ENCODE measurements at places on chromosomes 11 and 22.
A peak's percentile ranks its signal among the peaks of the same experiment; 100 is the strongest.

DNA sequence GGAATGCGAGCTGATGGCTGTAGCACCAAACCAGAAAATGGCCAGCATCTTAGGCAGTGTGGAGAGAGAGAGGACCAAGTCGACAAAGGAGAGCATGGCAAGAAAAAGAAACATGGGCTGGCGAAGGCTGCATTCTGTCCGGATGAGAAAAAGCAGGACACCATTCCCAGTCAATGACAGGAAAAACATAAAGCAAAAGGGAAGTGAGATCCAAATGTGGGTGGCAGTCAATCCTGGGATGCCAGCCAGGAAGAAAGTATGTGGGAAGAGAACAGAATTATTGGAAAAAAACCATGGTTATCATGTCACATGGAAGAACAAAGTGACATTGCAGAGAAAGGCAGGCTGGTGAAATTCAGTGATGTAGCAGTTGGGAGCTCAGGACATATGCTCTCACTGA is 36.9 kb upstream of the OR56A1 start:
- no peak for DNase-seq

DNA sequence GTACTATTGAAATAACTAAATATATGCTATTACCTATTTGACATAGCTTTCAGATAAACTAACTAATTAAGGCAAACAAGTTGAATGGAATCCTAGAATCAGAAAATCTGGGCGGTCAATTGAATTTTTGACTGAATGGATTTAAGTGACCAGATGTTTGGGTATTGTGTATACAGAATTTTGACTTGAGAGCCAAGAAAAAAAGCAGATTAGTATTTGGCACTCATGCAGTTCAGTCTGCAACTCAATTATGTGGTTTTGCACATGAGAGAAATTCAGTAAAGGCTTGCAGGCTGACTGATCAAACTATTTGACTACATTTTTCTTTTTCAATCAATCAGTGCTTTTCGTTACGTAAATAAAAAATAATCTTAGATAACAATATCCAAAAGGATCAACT is 254.8 kb downstream of the GUCY1A2 start:
- DNase-seq = no peak

- DNase-seq = no peak
These were observed 5.2 kb downstream of the C11orf52 start for GRCh38 chr11:111923951-111924350.

GRCh38 chr11:31973172-31973571 is 117.7 kb upstream of the RCN1 start:
- DNase-seq = no peak

DNA sequence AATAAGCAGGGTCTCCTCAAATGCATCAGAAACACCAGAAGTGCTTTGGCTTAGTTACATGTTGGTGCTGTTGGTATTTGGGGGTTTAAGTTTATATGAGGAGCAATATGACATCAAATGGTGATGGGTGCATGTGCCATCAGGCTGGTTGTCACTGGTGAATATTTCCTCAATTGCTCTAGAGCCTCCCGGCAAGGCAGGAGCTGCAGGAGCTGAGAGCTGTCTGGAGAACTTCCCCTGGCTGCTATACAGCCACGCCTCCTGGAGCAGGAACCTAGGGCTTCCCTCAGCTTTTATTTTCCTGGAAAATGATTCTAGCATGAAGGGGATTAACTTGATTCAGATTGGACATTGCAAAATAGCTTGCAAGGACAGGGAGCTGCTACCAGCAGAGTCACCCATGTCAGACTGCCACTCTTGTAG is 15.8 kb downstream of the IGLL5 start:
- no peak for DNase-seq

DNA sequence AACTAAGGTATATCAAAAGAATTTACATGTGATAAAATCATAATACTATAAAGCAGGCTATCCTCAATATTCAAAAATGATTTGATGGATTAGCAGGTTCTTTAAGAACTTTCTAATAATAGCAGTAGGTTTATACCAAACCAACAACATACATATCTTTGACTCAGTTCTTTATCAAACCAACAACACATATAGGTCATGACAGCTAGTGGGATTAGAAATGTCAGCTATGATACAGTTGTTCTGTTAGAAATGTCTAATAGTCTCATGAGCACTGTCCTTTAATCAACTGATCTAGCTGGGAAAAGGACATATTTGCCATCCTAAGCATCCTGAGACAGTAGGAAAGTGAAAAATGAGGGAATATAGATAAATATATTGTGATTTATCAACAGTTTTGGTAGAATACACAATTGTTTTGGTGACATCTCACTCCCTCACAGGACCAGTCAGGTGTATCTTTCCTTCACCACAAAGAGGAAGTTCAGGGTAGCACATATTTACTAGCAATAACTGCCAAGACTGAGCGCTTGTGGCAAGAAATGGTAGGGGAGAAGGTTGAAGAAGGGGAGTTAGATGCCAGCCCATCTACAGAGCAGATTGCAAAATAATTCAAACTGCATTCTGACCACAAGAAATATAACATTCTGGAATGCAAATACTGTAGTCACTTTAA is 90.8 kb upstream of the APOA1 start:
- no peak for DNase-seq

DNA sequence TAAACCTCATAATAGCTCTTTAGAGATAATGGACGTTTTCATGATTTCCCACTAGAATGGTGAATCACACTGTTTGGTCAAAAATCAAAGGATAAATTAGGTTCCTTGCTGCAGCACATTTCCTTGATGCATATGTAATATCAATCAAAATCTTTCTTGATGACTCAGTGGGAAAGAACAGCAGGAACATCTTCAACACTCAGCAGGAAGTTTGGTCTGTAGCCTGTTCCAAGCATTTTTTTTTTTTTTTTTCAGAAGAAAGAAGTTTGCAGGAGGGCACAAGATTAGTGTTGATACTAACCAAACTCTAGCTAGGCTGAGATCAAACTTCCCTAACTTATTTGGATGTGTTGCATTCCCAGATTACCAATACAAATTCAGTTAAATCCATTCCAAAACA is 1529.8 kb downstream of the FAM181B start:
- no peak for DNase-seq

- no peak for DNase-seq
These were observed 40.4 kb downstream of the BCR start for GRCh38 chr22:23220485-23221350.

DNA sequence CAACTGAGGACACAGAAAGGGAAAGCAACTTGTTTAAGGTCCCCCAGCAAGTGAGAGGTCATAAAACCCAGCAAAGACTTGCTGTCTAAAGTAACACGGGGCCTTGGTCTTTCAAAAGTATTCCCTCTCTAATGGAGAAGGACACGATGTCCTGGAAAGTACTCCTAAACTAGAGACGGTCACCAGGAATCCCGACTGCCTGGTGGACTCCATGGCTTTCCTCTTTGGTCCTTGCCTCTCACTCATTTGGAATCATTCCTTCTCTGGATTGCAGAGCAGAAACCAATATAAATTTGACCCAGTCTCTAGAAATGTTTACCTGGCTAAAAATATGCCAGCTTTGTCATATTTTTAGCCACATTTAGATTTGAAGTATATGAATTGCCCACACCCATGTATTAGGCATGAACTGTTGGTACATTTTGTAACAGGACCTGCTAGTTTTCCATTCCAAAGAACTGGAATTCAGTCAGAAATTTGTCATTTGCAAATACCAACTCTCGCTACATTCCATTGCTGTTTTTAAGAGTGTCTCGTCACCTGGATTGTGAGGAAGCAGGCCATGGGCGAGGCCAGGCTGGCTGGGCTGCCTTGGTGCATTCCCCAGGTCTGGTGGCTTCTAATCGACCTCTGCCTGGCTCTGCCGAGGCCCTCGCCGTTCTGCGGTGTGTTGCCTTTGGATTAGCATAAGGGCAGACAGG is 12.9 kb downstream of the NAV2 start:
- no peak for DNase-seq

- no peak for DNase-seq
These were observed 908.3 kb upstream of the ANO3 start for GRCh38 chr11:25423436-25424199.

GRCh38 chr11:113396690-113397089 is 9.1 kb downstream of the ANKK1 start:
- no peak for DNase-seq

GRCh38 chr22:49820984-49821383 is 6.7 kb downstream of the BRD1 start:
- no peak for DNase-seq

GRCh38 chr11:36062796-36063365 is 119.0 kb downstream of the LDLRAD3 start:
- no peak for DNase-seq

GRCh38 chr11:14054116-14055107 is 91.9 kb downstream of the SPON1 start:
- DNase-seq = no peak

- peak; percentile 13 for DNase-seq
These were observed 85.2 kb upstream of the IGLL5 start for GRCh38 chr22:22802339-22802970.

GRCh38 chr11:75595429-75595828 is 33.4 kb downstream of the SERPINH1 start:
- DNase-seq = no peak

- no peak for DNase-seq
These were observed 505.7 kb upstream of the LUZP2 start for GRCh38 chr11:23991165-23991539.

DNA sequence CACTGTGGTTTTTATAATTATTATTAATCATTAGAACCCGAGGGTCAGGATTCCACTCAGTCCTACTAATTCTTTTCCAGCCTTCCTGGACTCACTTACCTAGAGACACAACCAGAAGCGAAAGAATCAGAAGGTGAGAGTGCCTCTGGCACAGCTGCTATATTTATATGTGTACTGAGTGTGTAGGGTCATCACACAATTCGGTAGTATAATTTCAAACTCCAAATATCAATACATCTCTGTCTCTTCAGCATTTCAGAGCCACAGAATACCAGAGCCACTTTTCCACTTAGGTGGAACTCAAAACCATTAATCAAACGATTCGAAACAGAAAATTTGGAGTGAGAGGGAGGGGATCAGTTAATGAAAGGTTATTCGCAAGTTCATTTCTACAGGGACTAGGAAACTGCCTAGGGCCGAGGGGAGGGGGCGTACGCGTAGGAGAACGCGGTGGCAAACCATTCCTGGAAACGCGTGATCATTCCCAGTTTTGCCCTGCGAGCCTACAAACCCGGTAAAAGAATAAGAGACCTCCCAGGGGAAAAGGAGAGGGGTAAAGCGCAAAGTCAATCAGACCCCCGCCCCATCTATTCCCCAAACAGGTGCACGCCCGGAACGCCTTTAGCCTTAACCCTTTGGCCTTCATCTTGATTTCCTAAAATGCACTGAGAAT is 5.4 kb downstream of the BSX start:
- DNase-seq = no peak

DNA sequence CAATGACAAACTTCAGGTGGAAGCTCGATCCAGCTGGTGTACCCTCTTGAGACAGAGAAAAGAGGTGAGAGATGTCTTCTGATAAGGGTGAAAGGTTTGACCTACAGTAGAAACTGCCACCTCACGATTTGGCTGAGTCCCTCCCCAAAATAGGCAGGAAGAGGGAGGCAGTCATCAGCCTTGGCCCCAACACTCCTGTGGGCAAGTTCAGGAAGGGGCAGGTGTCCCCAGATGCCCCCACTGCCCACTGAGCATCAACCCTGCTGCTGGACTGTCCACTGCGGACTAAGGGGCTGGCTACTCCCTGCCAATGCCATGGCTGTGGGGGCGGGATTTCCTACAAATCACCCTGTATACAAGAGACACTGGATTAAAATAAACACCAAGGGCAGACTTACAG is 441.4 kb downstream of the BUD13 start:
- no peak for DNase-seq

DNA sequence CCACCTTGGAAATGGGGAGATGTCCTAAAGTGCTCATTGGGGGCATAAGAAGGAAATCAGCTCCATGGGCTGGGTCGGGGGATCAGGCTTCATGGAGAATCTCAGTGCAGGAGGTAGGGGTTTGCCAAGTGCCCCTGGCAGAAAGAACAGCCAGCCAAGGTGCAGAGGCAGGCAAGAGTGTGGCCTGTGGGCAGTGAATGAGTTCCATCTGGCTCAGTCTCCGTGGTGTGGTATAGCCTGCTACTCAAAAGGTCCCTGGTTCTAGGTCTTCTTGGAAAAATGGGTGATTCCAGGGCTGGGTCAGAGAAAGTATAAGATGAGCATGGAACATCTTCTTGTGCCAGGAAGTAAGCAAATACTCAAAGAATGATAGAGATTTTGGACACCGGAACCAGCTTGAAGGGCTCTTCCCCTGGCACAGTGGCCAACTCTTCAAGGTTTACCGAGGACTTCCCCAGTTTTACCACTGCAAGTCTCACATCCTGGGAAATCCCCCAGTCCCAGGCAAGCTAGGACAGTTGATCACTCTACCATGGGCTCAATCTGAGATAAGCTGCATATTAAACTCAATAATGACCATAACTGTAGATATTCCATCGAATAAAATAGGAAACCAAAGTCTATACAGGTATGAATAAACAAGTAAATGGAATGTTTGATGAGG is 10.6 kb upstream of the ARAP1 start:
- no peak for DNase-seq

GRCh38 chr11:74685338-74685737 is 45.9 kb downstream of the CHRDL2 start:
- no peak for DNase-seq

DNA sequence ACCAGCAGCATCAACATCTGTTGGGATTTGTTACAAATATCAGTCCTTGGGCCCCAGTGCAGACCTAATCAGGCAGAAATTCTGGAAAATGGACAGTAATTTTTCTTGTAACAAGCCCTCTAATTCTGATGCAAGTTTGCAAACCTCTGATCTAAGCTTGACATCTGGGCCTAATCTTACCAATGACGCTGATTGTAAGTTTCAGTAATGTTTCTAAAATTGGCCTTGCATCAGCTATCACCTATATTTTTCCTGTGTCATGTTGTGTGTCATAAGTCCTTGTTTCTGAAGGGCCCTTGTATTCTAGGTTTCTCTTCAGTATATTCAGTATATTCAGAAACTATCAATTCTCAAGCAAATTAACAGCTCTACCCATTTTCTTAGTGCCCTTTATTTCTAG is 36.4 kb downstream of the ZNF215 start:
- no peak for DNase-seq

- DNase-seq = no peak
These were observed 29.7 kb upstream of the SORL1-AS1 start for GRCh38 chr11:121482231-121483129.

DNA sequence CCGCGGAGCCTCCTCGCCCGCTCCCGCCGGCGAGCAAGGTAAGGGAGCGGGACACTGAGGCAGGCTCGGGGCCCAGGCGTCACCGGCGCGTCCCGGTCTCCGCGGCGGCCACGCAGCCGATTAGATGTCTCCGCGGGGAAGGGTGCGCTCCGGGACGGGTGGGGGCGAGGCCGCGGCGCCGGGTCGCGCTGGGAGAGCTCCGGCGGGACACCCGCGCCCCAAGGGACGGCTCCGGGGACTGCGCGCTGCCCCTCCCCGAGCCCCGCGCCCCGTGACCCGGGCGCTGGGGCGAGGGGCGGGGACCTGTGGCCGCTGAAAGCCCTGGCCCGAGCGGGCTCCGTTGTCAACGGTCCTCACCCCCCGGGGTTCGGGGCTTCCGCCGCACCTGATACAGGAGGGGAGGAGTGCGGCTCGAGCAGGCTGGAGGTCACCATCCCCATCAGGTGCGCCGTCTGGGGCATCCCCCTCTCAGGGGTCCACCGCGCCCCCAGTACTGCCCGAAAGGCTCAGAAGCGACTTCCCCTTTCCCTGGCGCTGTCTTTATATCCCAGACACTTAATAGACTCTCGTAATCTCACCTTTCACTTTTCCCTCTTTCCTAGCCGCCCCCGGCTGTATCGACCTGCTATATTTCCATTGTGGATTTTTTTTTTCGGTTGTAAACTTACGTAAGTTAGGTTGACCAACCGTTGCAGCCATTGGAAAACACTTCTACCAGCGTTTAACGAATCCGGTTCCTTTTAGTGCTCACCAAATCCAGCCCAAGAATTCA is 573 bp downstream of the PPFIA1 start:
- DNase-seq = peak; percentile 31
